ENCODE measurements at places on chromosomes 2 and 18.

DNA sequence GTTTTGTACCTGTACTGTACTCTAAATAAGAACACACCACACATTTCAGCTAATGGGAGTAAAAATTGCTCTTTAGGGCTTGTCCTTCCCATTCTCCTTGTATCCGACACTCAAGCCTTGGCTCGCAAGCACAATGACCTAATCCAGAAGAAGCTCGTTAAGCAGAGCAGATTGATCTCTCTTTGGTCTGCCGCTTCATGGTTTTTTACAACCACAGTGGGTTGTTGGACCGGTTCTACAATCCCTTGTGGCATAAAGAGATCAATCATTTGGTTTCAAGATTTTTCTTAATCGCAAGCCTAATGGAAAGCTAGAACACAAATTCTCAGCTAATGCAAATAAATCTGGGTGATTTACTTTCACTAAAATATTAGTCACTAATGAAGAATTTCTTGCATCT lies 662.1 kb downstream of the LRP1B start:
- no peaks in the 10 kb centered on the region for H3K27me3 ChIP-seq
- peak overlapping the region; percentile 17 for H3K27ac ChIP-seq
- no peaks in the 10 kb centered on the region for H3K36me3 ChIP-seq

- no peak overlapping the region for H3K4me3 ChIP-seq
- H3K27me3 ChIP-seq: no peaks in the 10 kb centered on the region
- DNase-seq: no peak
- no peaks in the 10 kb centered on the region for H3K36me3 ChIP-seq
These were observed 420.5 kb downstream of the NRXN1 start for GRCh38 chr2:50611351-50611871.

DNA sequence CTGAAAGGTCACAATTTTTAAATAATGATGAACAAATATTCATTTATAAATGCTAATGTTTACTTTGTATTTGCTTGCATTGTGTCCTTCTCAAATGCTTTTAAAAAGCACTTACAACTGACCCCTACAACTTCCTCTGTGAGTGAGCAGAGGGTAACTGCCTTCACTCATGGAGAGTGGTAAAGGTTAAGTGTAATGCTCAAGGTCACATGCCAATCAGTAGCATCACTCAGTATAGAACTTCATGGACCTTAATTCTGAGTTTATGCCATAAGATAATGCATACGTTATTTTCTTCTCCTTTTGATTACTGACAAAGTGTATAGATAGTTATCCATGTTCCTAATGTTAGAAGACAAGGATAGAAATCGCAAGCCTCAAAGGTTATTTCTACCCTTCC lies 91.8 kb upstream of the SERTAD2 start:
- no peaks in the 10 kb centered on the region for H3K4me1 ChIP-seq
- no peaks in the 10 kb centered on the region for H3K36me3 ChIP-seq
- H3K27ac ChIP-seq: no peak overlapping the region
- DNase-seq: no peak
- H3K4me3 ChIP-seq: no peak overlapping the region
- no peaks in the 10 kb centered on the region for H3K27me3 ChIP-seq

GRCh38 chr2:97889156-97889555 lies 106.6 kb downstream of the TMEM131 start:
- H3K27ac ChIP-seq: no peak overlapping the region
- no peaks in the 10 kb centered on the region for H3K27me3 ChIP-seq
- DNase-seq: no peak
- peaks cover 12% of the 10 kb centered on the region for H3K36me3 ChIP-seq

GRCh38 chr18:5937121-5937520 lies 41.8 kb upstream of the TMEM200C start:
- H3K27ac ChIP-seq: no peak overlapping the region
- H3K27me3 ChIP-seq: no peaks in the 10 kb centered on the region
- no peak overlapping the region for H3K4me3 ChIP-seq
- no peaks in the 10 kb centered on the region for H3K36me3 ChIP-seq

- no peak overlapping the region for H3K4me3 ChIP-seq
- DNase-seq: no peak
- H3K36me3 ChIP-seq: peaks cover 15% of the 10 kb centered on the region
- no peak overlapping the region for H3K27ac ChIP-seq
These were observed 2.2 kb downstream of the LBX2 start for GRCh38 chr2:74496997-74497776.

DNA sequence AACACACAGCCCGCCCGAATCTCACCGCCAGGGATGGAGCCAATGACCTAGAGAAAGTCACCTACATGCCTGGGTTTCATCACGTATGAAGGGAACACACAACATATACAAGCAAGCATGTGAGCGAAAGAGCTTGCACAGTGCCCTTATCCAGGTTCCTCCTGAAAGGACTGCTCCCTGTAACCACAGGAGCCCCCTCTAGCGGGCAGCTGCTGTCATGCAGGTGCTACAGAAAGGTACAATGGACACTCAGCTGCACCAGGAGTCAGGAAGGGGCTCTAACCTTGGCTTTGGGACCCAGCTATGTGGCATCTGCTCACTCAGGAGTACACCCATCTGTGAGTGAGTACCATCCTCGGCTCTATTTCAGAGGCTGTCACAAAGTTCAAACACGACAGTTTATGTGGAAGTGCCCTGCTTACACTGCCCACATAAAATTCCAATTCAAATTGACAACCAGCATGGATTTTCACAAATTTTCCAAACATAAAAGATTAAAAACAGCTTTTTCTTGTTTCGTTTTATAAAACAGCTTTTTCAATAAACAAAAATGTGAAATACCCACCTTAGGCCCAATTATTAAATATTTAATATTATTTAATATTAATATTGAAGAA lies 3.5 kb downstream of the NDUFA10 start:
- peaks cover 39% of the 10 kb centered on the region for H3K36me3 ChIP-seq
- no peaks in the 10 kb centered on the region for H3K27me3 ChIP-seq
- no peak overlapping the region for H3K4me3 ChIP-seq

GRCh38 chr2:225288986-225289385 lies 110.5 kb upstream of the NYAP2 start:
- no peak for DNase-seq
- no peak overlapping the region for H3K4me3 ChIP-seq

DNA sequence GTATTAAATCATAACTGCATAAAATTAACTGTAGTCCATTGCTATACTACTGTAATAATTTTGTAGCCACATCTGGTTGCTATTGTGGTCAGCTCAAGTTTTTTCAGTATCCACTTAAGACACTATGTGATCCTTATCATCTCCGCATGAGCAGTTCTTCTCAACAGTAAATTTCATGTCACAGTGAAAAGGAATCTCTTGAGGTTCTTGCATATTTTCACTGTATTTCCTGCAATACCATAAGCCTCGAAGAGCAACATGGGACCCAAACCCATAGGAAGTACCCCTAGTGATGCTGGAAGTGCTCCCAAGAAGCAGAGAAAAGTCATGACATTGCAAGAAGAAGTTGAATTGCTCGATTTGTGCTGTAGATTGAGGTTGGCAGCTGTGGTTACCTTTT lies 86.7 kb downstream of the LDLRAD4 start:
- H3K36me3 ChIP-seq: no peaks in the 10 kb centered on the region
- DNase-seq: no peak
- H3K4me1 ChIP-seq: peaks cover 8% of the 10 kb centered on the region
- H3K27me3 ChIP-seq: no peaks in the 10 kb centered on the region
- no peak overlapping the region for H3K4me3 ChIP-seq

- no peaks in the 10 kb centered on the region for H3K36me3 ChIP-seq
- H3K4me1 ChIP-seq: no peaks in the 10 kb centered on the region
- H3K27me3 ChIP-seq: no peaks in the 10 kb centered on the region
- no peak overlapping the region for H3K4me3 ChIP-seq
- H3K27ac ChIP-seq: no peak overlapping the region
- DNase-seq: no peak
These were observed 172.2 kb upstream of the ID2 start for GRCh38 chr2:8509621-8510020.

DNA sequence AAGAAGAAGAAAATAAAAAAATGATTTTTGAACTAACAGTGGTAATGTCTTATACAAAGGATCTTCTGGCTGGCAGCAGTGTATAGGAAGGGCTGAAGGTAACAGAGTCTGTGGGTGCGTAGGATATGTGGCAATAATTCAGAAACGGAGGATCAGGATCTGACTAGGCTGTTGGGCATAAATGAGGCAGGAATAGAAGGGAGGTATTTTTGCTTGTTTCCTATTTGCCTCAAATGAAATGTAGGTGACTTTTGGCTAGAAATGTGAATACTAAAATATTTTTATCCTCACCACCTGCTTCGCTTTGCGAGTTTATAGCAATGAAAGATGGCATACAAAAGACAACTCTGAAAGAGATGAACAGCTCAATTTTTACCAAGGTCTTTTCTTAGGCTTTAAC lies 1086.1 kb upstream of the CELF4 start:
- H3K4me1 ChIP-seq: no peaks in the 10 kb centered on the region
- H3K27me3 ChIP-seq: no peaks in the 10 kb centered on the region
- no peaks in the 10 kb centered on the region for H3K36me3 ChIP-seq
- H3K4me3 ChIP-seq: no peak overlapping the region
- no peak for DNase-seq

DNA sequence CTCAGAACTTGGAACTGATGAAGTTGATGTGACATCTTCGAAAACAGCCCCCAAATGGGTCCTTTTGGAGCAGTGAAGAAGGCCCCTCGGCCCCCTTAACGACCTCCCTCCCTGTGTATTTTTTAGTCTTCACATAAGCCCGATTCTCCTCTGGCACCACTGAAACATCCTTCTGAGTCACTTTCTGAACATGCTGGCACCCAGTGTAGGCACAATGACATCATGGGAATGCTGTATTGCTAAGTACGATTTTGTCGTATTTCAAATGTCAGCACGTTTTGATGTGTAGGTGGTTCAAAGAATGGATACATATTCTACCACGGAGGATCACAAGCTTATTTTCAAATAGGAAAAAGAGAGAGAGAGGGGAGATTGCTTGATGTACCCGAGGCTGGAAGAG lies 111.7 kb upstream of the RIOK3 start:
- H3K27me3 ChIP-seq: no peaks in the 10 kb centered on the region
- no peak overlapping the region for H3K4me3 ChIP-seq
- H3K27ac ChIP-seq: no peak overlapping the region

DNA sequence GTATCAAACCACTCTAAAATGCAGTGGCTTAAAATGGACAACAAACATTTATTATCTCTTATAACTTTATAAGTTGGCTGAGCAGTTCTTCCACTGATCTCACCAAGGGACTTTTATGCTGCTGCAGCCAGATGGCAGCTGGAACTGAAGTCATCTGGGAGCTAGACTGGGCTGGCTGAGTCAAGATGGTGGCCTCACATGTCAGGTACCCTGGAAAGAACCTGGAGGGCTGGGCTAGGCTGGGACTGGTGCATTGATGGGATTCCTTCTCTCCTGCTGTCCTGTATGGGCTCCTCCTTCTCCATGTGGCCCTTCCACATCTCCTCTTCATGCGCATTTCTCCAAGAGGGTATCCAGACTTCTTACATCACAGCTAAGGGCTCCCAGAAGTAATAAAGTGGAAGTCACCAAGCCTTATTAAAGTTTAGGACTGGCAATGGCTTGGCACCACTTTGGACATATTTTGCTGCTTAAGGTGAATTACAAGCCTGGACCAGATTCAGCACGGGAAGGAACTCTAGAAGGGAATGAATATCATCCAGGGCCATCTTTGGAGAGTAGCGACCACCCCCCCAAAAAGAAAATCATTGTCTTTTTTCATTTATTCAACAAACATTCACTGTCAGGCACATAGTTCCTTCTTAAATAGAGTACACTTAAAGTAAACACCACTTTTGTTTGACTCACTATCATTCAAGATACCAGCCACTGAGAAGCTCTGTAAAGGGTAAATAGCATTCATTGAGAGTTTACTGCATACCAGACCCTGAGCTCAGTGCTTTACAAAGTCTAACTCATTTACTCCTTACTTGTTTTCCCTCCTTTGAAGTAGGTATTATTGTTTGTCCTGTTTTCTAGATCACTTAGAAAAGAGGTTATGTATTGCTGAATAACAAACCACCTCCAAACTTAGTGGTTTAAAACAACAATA lies 138.0 kb downstream of the ZFP36L2 start:
- no peaks in the 10 kb centered on the region for H3K27me3 ChIP-seq
- H3K27ac ChIP-seq: no peak overlapping the region
- no peaks in the 10 kb centered on the region for H3K36me3 ChIP-seq
- H3K4me1 ChIP-seq: peaks cover 39% of the 10 kb centered on the region
- peak; percentile 73 for DNase-seq
- no peak overlapping the region for H3K4me3 ChIP-seq

DNA sequence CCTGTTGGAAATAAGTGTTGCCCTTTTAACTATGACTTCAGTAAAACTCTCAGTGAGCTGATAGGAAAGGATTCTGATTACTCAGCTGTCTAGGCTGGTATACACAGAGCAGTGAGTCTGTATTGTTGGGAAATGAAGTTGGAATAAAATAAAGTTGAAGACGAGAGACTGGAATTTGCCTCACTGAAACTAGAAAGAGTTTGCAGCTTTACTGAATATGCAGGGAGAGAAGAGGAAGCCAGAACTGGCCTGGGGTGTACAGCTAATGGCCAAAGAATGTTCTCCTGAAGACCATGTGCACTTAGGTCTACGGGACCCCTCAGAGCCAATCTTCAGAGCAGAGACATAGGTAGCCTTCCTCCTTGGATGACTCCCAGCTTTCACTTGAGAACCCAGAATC lies 26.5 kb downstream of the EIF4E2 start:
- no peaks in the 10 kb centered on the region for H3K4me1 ChIP-seq
- no peaks in the 10 kb centered on the region for H3K27me3 ChIP-seq
- H3K27ac ChIP-seq: no peak overlapping the region
- H3K4me3 ChIP-seq: no peak overlapping the region
- DNase-seq: no peak

DNA sequence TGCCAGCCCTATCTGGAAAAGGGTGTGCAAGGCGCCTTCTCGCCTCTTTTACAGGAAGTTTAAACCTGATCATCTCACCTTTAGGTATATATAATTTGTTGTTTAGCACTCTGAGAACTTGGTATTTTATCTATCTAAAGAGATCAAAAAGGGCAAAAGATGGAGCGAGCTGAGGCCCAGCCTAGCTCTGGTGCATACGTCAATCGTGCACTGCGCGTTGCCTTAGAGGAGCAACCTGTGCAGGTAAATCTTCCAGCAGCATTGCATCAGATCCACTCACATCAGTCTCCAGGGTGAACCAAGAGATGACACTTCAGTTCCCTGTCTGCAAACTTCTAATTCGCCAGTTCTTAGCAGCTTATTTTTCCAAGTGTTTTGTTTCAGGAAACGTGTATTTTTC lies 15.4 kb downstream of the BCL11A start:
- H3K36me3 ChIP-seq: peaks cover 8% of the 10 kb centered on the region
- DNase-seq: no peak
- no peaks in the 10 kb centered on the region for H3K27me3 ChIP-seq
- no peaks in the 10 kb centered on the region for H3K4me1 ChIP-seq
- no peak overlapping the region for H3K27ac ChIP-seq
